ENCODE measurements at places on chromosomes 13 and 19.

GRCh38 chr13:67726979-67727378, 496.8 kb upstream of the PCDH9 start:
- DNase-seq, result no peak

GRCh38 chr13:40563350-40564125, 102.9 kb downstream of the FOXO1 start:
- DNase-seq, result no peak

DNA sequence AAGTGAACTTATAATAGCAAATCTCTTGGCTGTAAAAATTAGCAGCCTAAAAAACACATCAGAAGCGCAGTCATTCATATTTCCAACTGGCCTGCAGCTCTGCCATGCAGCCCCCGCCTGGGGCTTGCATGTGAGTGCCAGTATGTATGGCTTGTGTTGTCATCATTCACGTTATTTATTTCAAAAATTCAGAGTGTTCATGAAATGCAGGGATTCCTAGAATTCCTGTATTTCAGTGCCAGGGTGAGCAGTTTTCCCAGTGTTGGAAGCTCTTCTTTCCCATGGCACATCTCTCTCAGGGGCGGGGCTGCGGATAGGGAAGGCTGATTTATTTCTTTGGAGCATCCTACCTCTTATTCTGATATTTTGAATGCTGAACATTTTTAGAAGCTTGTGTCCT, 234.6 kb downstream of the FGF9 start:
- no peak for DNase-seq

DNA sequence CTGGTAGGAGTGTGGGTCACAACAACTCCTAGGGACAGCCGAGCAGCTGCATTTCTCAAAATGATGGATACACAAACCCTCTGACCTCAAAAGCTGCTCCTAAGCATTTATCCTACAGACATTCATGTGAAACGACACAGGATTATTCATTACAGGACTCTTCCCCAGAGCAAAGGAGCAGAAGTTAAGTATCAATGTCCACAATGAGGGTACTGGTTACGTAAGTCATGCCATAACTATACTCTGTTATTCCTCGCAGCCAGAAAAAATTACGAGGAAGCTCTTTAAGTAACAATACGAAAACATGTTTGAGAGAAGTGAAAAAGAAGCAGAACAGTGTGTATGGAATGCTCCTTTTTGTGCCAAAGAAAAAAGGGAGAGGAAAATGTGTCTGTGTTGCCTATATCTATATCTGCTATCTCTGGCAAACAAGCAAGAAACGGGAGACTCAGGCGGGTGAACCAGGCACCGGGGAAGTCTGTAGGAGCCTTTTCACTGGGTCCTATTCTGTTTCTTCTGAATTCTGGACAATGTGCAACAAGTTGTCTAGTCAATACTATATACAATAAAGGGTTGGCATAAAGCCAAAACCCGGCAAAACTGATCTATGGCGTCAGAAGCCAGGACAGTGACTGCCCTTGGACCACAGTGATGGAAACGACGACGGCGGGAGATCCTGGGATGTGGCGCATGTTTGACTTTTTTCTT, 1.3 kb downstream of the ISOC2 start:
- DNase-seq, result no peak

GRCh38 chr13:99374994-99375737, 68.0 kb upstream of the GPR183 start:
- peak; percentile 79 for DNase-seq

- no peak for DNase-seq
These were observed 821 bp downstream of the TDRD3 start for GRCh38 chr13:60397704-60398378.

Measured in vagina (tissue), 2 donors.